GF-D8 (cell line): ENCODE measurements at places on chromosomes 2 and 18.

GRCh38 chr2:9760069-9760901, 83.0 kb upstream of the TAF1B start:
- DNase-seq = no peak

DNA sequence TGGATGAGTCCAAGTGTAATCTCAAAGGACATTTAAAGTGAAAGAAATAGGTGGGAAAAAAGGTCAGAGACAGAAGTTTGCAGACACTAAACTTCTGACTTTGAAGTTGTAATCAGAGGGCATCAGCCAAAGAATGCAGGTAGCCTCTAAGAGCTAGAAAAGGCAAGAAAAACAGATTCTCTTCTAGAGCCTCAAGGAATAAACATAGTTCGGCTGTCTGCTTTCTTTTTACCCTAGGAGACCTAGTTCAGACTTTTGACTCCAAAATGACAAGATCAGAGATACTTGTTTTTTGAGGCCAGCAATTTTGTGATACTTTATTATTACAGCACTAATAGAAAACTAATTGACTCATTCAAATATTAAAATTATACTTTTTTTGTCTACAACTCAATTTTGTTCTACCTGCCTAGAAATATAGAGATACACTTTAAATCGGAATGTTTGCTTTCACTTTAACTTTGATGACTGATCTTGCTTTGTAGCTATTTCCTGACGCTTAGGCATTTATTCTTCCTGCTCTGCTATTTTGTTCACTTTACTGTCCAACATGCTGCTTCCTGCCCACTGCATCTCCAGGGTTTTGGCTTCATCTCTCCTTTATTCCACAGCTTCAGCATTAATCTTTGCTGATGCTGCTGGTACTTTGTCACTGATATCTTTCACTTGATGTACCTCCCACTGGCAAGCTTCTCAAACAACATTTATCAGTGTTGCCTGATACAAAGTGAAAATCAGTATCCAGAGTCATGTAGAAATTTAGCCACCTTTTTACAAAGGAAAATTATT, 272.5 kb downstream of the DSEL start:
- no peak for DNase-seq

GRCh38 chr2:239760596-239760995, 264.5 kb downstream of the NDUFA10 start:
- DNase-seq = no peak

DNA sequence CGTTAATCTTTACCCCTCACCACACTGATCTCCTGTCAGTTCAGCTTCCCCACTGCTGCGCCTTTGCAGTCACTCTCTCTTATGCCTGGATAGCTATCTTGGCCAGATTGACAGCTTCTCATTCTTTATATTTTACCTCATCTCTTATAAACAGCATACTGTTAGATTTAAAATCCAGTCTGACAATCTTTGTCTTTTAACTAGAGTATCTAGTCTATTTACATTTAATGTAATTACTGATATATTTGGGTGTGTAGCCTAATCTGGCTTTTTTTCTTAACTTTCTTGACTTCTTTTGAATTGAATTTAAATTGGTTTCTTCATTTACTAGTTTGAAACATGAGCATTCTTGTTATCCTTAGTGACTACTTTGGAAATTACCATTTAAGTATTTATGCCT, 225.1 kb downstream of the PRKCE start:
- no peak for DNase-seq

- no peak for DNase-seq
These were observed 26.8 kb downstream of the MBOAT2 start for GRCh38 chr2:8976442-8977259.

GRCh38 chr2:42849311-42849710, 56.9 kb upstream of the HAAO start:
- no peak for DNase-seq

DNA sequence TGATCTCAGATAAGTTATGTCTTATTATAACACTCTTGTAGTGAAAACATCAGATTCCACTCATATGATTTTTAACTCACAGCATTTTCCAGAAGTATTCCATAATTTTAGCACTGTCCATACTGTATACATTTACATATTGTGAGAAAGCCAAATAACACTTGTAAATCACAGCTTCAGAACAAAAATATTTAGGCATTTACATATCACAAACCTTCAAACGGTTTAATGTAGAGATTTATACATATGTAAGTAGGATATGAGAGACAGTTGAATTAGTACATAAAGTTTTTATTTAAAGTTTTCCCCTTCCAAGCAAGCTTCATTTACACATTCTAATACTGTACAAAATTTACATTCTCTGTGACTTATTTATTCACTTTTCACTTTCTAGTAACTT, 100.4 kb downstream of the KLHL14 start:
- DNase-seq = no peak

DNA sequence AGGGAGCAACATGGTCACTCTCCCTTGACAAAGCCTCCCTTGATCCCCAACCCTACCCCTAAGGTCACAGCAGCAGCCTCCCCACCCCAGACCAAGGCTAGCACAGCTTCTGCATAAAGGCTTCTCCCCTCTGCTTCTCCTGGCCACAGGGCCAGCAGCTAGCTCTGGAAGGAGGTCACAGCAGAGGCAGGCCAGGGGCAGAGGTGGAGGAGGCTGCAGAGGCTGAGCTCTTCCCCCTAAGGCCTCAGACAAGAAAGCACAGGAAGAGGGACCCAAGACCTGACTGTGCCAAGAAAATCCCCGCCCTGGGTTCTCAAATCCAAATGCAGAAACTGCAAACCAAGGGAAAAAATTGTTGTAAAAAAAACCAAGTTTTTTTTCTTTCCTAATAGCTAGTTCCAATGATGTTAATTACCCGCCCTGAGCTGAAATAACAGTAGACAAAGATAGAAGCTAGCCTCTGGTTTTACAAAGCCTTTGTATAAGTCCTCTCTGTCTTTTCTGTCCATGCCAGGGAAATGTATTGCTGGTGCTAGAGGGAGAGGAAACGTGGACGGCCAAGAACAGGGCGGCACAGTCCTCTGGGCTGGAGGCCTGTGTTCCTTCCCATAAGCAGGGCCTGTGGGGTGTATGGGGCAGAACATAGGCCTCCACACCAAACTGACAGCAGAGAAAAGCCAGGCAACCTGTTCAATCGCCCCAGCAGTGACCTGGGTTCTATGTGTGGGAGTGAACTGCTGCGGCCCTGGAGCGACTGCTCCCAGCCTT, 79.5 kb downstream of the POLR1A start:
- DNase-seq = no peak

DNA sequence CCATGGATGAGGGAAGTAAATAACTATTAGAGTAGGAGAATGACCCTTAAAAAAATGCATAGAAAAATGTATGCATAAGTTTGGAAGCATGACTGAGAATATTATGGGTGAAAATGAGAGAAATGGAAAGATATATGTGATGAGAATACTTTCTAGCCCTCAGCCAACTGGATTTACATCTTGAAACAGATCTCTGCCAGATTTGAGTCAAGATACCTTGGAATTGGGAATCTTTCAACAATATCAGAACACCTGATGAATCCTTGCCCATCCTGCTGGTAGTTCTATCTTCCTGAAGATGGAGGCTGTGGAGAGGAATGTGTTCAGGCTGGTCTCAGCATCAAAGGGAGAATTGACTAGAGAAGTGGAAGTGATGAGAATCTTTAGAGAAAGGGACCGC, 5.8 kb downstream of the TET3 start:
- no peak for DNase-seq

- no peak for DNase-seq
These were observed 63.4 kb downstream of the FAM168B start for GRCh38 chr2:131029812-131030211.

DNA sequence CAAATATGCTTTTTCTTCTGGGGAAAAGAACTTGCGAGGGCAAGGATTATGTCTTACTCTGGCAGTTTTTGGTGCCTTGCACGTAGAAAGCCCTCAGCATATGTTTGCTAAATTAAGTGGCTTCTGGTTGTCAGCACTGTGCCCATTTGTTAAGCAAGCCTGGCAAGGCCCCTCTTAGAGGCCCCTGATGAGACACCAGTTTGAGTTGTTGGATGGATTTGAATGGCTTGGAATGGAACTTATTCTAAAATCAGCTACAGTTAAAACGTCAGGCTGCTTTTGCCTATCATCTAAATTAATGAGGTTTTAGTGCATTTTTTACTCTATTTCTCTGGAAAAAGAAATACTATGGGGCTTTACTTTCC, 28.2 kb downstream of the TMEM182 start:
- no peak for DNase-seq

GRCh38 chr2:8839189-8839965, 2.0 kb upstream of the KIDINS220 start:
- no peak for DNase-seq

- DNase-seq = no peak
These were observed 284.5 kb downstream of the SS18 start for GRCh38 chr18:25805939-25806338.

GRCh38 chr18:72869226-72870185, 1.7 kb upstream of the NETO1 start:
- DNase-seq = no peak

- DNase-seq = no peak
These were observed 390.9 kb upstream of the SMIM21 start for GRCh38 chr18:75818383-75818782.

DNA sequence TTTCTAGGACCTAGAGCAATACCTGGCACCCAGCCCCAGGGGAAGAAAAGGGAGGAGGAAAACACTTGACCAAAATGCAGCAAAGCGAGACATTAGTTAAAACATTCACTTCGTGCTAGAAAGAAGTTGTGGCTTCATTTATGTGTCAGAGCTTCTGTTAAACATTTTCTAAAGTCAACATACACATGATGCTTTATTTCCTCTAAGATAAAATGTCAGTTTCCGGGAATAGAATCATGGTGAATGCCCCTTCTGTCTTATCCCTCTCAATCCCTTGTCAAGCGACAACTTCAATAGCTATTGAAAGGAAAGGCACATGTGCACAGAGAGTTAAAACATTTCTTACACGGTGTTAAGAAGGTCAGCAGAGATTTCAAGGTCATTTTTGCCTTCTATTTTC, 404.6 kb upstream of the CWC22 start:
- DNase-seq = no peak

GRCh38 chr2:178072383-178073301, at the start of gene PDE11A:
Gene PDE11A, minus strand, starts transcription at chr2:178072777. Its CDS starts 340 bp downstream, at chr2:178072437.
- no peak for DNase-seq
